ENCODE measurements at places on chromosomes 2 and 18. TPM values are rescaled to one million over a fixed set of nuclear protein-coding genes. Genes with fewer than 3 reads are reported as not detected.

Gene SNED1
- polyA plus RNA-seq = 58.3 TPM

Gene ABCG5
- 0.46 TPM for polyA plus RNA-seq

Gene MYO5B
- 13.0 TPM for polyA plus RNA-seq

- no peak for DNase-seq
Measured at GRCh38 chr2:58904095-58904494, 663.0 kb upstream of the FANCL start.

GRCh38 chr2:142010477-142011270, 120.1 kb downstream of the LRP1B start:
- DNase-seq = no peak

Gene GRB14
- 77.4 TPM for polyA plus RNA-seq

GRCh38 chr2:126909366-126909765, 10.7 kb downstream of the TEX51 start:
- DNase-seq = no peak

Gene VSNL1
- polyA plus RNA-seq = 13.8 TPM

Gene EFHD1
- 15.1 TPM for polyA plus RNA-seq

- no peak for DNase-seq
Measured at GRCh38 chr2:156472686-156473085, 36.5 kb downstream of the GPD2 start.

GRCh38 chr18:3914109-3914508, 464.1 kb downstream of the TGIF1 start:
- no peak for DNase-seq

DNA sequence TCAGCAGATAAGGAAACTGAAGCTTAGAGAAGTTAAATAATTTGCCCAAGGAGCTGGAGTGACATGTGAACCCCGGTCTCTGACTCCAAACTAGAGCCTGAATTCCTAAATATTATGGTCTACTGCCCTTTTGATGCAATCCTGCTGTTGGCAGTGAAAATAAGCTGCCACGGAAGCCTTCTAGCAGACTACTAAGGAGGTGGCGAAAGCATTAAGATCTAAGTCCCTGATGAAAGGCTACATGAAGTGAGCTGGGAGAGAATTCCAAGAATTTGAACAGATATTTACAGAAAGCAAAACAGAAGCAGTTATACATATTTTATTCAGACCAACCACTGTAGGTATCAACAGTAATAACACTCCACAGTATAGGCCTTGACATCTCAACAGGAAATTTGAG, 28.1 kb downstream of the TRMT61B start:
- no peak for DNase-seq

GRCh38 chr2:227906991-227907390, 35.6 kb downstream of the DAW1 start:
- DNase-seq = no peak

Gene SERPINB3
- polyA plus RNA-seq = not detected

DNA sequence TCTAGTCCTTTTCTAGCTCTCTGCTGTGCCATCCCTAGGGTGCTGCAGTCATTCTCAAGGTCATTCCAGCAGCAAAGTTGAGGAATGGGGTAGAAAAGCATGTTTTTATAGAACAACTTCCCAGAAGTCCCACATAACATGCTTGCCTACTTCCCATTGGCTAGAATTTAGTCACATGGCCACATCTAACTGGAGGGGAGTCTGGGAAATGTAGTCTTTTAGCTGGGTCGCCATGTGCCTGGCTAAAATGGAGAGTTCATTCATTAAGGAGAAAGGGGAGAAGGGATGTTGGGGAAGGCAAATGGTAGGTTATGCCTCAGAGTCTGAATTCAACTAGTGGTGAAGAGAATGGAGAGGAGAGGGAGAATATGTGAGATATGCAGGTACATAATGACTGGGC, 85.7 kb downstream of the SLC4A3 start:
- DNase-seq = no peak

- no peak for DNase-seq
Measured at GRCh38 chr2:157684940-157685466, 56.3 kb upstream of the ACVR1C start.

DNA sequence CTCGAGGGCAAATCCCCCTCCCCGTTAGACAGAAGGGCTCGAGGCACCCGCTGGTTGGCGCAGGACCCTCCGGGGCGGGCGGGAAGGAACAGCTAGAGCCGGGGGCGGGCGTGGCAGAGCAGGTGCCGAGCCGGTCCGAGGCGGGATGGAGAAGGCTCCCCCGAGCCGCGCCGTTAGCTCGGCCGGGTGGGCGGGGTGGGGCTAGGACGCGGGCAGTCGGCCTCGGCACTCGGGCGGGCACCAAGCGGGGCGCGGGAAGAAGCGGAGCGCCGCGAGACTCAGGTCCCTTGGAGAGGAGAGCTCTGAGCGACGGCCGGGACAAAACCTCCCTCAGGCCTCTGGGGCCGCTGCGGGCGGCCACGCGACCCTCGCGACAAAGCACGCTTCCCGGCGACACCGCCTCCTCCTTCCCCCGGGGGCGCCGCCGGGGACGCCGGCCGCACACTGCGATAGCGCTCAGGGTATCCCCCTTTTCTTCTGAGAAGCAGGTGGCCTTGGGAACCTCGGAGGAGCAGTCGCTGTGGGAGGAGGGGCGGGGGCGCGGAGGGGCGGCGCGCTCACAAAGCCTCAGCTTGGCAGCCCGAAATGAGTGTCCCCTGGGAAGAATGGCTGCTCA, 721 bp downstream of the FHOD3 start:
- DNase-seq = no peak

Gene GREB1
- 10.5 TPM for polyA plus RNA-seq

- no peak for DNase-seq
Measured at GRCh38 chr2:234343372-234343771, 153.5 kb downstream of the ARL4C start.

Gene CHRND
- polyA plus RNA-seq = 0.12 TPM

GRCh38 chr2:64957109-64957903, 31.9 kb upstream of the SLC1A4 start:
- DNase-seq = no peak

DNA sequence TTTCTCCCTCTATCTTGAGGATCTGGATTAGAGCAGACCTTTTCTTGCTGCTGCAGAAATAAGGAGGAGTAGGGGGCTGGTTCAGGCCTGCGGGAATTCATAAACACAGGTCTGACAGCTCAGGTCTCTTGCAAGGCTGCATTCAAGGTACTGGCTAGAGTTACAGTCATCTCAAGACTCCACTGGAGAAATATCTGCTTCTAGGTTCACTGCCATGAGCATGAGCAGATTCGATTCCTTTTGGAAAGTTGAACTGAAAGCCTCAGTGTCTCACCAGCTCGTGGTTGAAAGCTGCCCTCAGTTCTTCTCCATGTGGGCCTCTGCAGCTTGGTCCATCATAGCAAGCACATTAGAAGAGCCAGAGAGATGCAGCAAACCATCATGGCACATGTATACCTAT, 124.4 kb upstream of the SETBP1 start:
- no peak for DNase-seq

Gene MRO
- 0.78 TPM for polyA plus RNA-seq

- DNase-seq = no peak
Measured at GRCh38 chr2:232435805-232436204, 20.1 kb upstream of the ALPI start.

Gene NRBP1
- 125 TPM for polyA plus RNA-seq

DNA sequence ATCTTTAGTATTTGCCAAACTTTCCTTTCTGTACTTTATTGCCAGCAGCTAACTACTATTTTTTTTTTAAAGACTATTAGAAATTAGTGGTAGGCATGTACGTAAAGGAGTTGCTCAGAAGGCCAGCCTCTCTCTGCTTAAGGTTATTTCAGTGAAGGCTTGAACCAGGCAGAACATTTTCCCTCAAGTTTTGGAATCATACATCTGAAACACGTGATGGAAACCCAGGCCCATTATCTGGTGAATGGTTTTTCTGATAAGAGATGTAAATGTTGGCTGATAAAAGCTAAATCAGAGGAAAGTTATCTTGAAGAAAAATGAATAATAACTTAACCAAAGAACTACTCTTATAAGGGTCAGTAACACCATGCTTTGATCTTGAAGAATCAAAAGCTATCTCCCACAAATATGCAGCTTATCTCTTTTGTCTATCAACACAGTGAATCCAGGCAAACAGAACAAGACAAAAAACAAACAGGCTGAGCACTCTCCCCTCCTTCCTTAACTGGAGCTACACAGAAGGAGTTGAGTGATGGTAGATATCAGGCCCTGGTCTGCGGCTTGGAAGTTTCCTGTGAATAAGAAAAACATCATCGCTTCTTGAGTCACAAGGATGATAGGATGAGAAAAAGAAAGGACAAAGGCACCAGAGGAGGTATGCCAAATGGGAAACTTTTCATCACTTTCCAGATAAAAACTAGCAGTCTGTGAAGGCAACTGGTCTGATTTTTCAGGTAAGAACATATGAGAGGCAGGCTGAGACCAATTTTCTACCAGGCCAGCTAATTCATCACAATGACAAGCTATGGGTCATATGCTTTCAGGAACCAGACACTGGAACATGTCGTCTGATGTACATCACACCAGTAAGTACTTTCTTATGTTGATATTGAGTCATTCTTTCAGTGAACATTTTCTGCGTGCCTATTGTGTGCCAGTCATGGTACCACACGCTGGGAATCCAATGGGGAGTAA, 88.4 kb upstream of the STK17B start:
- no peak for DNase-seq

Gene FBLN7
- polyA plus RNA-seq = 15.1 TPM

GRCh38 chr18:7102131-7102530, 15.5 kb downstream of the LAMA1 start:
- DNase-seq = no peak

GRCh38 chr2:236677368-236677767, 107.7 kb downstream of the ACKR3 start:
- DNase-seq = no peak

Gene MAP3K19
- polyA plus RNA-seq = 3.2 TPM

Gene GAL3ST2
- polyA plus RNA-seq = 0.27 TPM

- no peak for DNase-seq
Measured at GRCh38 chr18:61201511-61201910, 131.7 kb upstream of the CDH20 start.

All from right lung (tissue), 10 donors.